ENCODE measurements at places on chromosomes 11 and 22.

- DNase-seq = no peak
Observed at GRCh38 chr22:40606306-40606705, 30.2 kb downstream of the MRTFA start.

- no peak for DNase-seq
Observed at GRCh38 chr22:31082606-31083376, 1.7 kb downstream of the SMTN start.

DNA sequence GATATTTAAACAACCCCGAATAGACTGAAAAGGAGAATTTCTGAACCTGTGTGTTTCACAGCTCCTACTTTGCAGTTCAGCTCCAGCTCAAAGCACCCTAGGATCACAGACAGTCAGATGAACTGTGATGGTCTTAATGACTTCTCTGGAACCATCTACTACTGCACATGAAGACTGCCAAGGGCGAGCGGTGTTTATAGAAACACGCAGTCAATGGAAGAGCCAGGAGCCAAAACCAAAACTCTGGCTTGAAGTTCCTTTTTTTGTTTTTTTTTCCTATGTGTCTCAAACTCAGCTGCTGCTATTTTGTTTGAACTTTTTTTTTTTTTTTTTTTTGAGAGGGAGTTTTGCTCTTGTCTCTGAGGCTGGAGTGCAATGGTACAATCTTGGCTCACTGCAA lies 382.6 kb upstream of the SYN3 start:
- no peak for DNase-seq

DNA sequence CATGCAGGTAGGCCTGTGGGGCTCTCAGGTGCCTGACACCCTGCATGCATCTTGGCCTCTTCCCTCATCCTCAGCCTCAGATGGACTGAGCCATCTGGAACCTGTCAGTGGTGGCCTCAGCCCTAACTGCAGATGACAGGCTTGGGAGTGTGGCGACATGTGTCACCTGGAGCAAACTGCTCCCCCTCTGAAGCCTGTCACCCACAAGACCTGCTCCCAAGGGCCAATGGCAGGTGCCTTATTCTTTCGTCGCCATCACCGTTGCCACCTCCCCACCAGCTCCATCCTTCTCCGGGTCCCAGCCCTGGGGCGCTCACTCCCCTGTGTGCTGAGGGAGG lies 3.6 kb upstream of the SEPTIN5 start:
- no peak for DNase-seq

GRCh38 chr11:131397675-131398074 lies 27.3 kb downstream of the NTM start:
- no peak for DNase-seq

- DNase-seq = peak; percentile 29
Observed at GRCh38 chr11:119144825-119145486, 3.9 kb upstream of the ABCG4 start.

GRCh38 chr11:121645001-121645400 lies 192.2 kb upstream of the SORL1-AS1 start:
- DNase-seq = no peak

- DNase-seq = no peak
Observed at GRCh38 chr11:116376547-116376946, 396.2 kb downstream of the BUD13 start.

GRCh38 chr11:83676056-83676601 lies 390.0 kb upstream of the CCDC90B start:
- no peak for DNase-seq

DNA sequence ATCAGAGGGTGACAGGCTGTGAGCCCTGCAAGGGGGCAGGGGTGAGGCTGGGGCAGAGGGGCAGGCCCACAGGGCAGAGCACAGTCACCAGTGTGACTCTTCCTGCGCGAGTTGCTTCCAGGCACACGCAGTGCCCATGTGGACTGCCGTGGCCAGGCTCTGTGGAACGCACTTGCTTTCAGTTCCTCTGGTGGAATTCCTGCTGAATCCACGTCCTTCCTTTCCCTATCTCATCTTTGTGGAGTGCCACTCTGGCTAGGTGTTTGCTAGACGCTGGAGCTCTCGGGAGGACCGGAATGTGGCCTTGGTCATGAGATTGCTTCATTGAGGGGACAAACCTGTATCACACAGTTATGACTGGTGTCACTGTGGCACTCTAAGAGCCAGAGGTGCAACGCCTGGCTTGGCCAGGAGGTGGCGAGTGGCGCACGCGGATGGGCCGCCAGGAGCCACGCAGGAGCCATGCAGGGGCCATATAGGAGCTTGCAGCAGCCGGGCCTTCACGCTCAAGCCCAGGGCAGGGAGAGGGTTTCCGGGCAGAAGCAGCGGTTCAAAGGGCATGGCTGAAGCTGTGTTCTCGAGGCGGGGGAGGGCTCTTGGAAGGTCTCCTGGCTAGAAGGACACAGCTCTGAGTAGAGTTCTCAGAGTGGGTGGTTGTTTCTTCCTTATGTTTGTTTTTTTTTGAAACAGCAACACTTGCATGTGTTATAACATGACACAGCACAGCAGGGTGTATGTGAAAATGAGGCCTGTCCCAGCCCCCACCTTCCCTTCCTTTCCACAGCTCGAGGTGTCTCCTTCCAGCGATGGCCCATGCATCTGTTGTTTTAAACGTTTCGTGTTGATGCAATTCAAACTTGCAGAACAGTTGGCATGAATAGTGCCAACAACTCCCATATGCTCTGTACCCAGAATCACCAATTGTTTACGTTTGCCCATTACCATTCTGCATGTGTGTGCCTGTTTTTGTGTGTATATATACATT lies 36.2 kb downstream of the TBC1D22A start:
- peak; percentile 40 for DNase-seq

- no peak for DNase-seq
Observed at GRCh38 chr22:37569009-37569920, 9.0 kb downstream of the CDC42EP1 start.

GRCh38 chr22:33255791-33256190 lies 197.6 kb upstream of the SYN3 start:
- DNase-seq = no peak

GRCh38 chr22:22825213-22825593 lies 62.4 kb upstream of the IGLL5 start:
- DNase-seq = no peak

DNA sequence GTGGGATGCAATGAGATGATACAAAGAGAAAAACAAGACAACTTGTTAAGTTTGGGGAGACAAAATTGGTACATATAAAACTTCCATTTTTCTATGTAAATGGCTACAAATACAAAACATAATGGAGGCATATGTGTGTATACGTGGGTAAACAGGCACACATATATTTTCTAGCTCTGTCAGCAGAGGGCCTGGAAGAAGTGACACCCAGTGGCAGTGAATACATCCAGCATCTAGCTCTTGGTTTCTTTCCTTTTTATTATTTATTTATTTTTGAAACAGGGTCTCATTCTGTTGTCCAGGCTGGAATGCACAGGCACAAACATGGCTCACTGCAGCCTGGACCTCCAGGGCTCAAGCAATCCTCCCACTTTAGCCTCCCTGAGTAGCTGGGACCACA lies 5.0 kb upstream of the RASL10A start:
- DNase-seq = no peak

Measured in RCC 7860 (cell line).